CD4-positive, alpha-beta T cell treated with Interleukin-4 for 1 hour (primary cell): ENCODE measurements at places on chromosomes 16 and 17.

- DNase-seq: peak; percentile 73
These were observed 80.8 kb downstream of the GAS7 start for GRCh38 chr17:10117581-10118001.

DNA sequence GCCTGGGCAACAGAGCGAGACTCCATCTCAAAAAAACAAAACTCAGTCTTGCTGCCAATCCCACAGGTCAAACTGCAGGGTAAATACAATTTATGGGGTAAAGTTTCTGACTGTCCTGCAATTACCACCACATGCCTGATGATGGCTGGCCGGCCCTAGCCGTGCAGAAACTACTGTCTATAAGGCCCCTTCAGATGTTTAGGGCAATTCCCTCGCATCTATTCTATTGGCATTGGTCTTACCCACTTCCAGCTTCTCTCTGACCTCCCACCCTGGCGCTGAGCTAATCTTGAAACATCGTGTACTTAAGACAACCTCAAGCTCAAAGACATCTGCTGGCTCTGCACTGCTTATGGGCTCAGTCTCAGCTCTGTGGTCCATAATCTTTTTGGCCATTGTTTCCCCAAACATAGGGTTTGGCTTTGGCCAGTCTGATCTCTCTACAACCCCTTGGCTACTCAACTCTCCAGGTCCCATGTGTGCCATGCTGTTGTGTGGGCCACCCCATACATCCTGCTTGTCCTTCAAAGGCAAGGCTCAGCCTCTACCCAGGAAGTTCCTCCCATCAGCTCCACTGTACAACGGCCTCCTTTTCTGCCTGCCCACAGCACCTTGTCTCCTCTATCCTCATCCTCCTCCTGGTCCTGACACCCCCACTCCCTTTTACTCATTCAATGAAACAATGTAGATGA is 16.6 kb downstream of the MAP3K14 start:
- no peak for DNase-seq

DNA sequence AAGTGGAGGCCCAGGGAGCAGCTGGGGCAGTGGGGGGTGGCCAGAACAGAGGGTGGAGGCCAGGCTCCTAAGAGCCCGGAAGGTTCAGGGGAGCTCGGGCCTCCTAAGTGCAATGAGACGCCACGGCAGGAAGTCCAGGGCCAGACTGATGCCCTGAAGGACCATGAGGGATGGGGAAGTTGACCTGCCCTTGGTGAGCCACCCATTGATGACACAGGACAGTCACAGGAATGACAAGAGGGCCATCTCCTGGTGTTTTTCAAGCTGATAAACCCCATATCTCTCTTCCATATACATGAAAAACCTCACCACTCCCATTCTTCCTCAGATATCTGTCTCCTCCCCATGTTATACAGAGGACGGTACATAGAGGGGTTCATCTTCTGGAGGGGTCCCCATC is 5.8 kb upstream of the MRPL58 start:
- no peak for DNase-seq

- no peak for DNase-seq
These were observed 193.9 kb downstream of the IRF8 start for GRCh38 chr16:86092586-86093480.

GRCh38 chr17:75987041-75987440 is 8.0 kb downstream of the TEN1 start:
- no peak for DNase-seq
